ENCODE measurements at places on chromosomes 16 and 17.
A peak's percentile ranks its signal among the peaks of the same experiment; 100 is the strongest.

DNA sequence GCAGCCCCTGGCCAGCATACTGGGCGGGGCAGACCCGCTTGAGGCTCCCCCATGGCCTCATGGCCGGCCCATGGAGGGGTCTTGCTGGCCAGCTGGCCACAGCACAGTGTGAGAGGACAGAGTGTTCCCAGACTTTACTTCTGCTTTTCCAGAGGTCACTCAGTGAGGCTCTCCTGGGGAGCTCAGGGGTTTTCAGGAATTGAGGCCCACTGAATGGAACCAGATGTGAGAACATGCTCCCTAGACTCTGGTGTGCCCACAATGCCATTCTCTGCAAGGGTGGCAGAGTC lies 21.2 kb downstream of the ATP6V0D1 start:
- no peak for DNase-seq

GRCh38 chr16:50139580-50139979 lies 13.5 kb upstream of the TENT4B start:
- DNase-seq: no peak

- no peak for DNase-seq
These were observed 15.5 kb downstream of the ASIC2 start for GRCh38 chr17:33277436-33278100.

DNA sequence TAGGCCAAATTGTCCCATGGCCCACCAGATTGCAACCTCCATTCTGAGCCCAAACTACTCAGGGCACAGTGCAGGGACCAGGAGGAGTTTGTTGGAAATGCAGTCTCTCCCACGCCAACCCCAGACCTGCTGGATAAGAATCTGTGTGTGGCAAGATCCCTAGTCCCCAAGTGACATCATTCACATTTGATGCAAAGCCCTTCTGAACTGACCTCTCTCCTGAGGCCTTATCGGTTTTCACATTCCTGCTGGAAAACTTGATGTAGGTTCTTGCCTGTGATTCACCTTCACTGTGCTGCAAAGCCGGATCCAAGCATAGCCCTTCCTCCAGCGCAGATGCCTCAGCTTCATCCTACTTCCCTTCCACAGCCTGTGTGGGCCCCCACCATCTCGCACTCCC lies 6.6 kb upstream of the SHCBP1 start:
- DNase-seq: no peak

DNA sequence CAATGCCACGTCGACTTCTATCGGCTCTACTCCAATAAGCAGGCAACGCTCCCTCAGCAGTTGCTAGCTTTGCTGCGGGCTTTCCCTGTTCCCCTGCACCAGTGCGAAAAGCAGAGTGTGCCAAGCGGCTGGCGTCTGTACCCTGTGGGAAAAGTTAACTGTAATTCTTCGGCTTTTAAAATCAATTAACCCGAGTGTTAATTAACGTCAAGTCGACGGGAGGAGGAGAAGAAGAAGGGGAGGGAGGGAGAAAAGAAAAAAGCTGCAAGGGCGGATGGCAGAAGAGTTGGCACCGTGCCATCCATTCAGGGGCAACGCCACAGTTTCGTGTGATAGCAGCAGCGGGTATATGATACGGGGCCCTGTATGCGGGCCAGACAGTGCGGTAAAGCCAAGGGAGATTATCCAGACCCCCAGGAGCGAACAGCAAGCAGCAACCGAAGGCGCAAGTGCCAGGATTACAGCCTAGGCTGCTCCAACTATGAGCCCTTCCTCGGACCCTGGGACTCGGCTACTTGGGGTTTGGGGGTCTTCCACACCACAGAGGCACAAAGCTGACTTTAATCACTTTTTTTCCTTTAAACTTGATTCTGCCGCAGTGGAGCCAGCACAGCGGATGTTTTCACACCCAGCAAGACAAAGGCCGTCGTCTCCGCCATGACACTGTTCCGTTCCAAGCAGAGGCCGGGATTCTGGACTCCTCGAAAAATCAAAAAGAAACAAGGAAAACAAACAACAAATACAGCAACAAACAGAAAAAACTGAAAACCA lies 253.8 kb upstream of the PMFBP1 start:
- no peak for DNase-seq

DNA sequence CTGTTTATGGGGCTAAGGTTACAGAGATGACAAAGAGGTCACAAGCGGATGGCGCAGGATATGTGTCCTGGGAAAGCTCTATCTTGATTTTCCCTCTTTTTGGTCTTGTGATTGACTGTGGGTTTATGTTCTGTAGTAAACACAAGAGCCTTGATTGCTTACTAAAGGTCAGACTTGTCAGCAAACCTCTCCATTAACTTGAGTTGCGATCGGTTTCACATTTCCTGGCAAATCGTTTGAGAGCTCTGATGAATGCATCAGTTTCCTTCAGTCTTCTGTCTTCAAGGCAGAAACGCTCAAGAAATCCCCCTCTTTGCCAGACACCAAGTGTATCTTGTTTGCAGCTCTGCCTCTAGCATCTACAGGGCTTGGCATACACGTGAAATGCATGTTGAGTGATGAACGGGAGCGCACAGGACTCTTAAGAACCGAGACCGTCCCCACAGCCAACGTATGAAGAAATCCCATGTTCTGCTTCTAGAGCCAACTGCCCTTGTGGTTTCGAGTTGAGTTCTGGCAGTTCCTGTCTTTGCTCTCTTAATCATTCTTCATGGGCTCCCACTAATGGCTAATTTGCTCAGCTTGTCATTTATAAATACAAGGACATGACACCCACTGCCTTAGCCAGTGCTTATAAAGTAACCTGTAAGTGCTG lies 143.3 kb downstream of the PITPNC1 start:
- no peak for DNase-seq

DNA sequence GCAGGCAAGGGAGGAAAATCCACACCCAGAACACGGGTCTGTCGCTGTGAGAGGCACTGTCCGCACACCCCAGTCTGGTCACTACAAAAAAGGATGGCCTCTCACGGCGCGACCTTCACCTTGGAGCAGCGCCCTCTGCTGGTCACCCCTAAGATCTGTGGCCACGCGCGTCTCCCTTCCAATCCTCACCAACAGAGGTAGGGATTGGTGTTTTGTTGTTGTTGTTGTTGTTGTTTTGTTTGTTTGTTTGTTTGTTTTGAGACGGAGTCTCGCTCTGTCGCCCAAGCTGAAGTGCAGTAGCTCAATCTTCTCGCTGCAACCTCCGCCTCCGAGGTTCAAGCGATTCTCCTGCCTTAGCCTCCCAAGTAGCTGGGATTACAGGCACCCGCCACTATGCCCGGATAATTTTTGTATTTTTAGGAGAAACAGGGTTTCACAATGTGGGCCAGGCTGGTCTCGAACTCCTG lies 15.0 kb upstream of the C17orf58 start:
- DNase-seq: peak; percentile 58

GRCh38 chr16:9264067-9264466 lies 172.6 kb downstream of the HAPSTR1 start:
- no peak for DNase-seq

- DNase-seq: no peak
These were observed 929 bp downstream of the SLC25A11 start for GRCh38 chr17:4938688-4939545.

- peak; percentile 81 for DNase-seq
These were observed 1.5 kb downstream of the HCFC1R1 start for GRCh38 chr16:3022208-3022683.

GRCh38 chr16:627454-628239 lies 3.1 kb upstream of the WFIKKN1 start:
- DNase-seq: no peak
